ENCODE measurements at places on chromosomes 2 and 18.

DNA sequence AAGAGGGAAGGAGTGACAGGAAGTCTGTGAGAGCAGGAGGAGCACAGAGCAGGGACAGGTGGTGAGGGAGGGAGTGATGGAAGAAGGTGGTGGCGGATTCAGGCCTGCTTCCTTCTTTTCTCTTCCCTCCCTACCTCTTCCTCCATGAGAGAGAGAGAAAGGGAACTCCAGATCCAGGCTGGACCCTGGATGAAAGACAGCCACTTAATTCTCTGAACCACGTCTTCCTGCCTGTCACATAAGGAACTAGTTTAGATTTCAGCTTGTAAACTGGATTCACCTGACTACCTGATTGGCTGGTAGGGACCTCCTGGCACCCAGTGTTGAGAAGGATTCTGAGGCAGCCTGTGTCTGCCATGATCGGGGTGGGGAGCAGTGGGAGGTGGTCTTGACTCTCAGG lies 48.9 kb downstream of the PAX8 start:
- no peak for DNase-seq

DNA sequence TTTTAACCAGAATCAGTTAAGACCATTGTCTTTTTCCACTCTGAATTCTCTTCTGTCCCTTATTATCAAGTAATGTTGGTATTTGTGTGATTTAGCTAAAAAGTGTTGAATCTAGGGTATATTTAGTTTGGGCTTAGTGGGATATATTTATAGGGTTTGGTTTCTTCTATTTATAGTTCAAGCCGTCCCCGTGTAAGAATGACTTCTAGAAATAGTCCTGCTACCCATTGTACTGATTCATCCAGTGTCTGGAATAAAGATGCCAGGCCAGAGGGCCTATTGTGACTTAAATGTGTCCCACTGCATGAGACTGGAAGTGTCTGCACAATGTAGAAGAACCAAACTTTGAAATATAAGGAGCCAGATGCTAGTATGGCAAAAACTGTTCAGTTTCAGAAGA lies 364.8 kb downstream of the TNS1 start:
- no peak for DNase-seq

DNA sequence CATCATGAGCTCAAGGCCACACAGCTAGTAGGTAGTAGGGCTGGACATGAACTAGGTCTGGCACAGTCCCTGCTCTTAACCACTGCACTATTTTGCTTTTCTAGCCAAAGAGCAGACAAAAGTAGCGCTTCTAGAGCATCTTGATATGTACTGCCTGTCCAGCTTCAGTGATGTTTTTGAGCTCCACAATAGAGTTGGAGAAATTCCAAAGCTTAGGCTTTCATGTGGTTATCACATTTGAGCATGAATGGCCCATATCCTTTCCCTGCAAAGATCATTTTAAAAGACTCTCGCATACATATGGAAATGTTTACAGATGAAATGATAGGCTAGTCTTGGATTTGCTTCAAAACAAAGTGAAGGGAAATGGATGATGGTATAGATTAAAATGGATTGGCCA lies 128.7 kb downstream of the MAP3K20 start:
- DNase-seq = no peak

DNA sequence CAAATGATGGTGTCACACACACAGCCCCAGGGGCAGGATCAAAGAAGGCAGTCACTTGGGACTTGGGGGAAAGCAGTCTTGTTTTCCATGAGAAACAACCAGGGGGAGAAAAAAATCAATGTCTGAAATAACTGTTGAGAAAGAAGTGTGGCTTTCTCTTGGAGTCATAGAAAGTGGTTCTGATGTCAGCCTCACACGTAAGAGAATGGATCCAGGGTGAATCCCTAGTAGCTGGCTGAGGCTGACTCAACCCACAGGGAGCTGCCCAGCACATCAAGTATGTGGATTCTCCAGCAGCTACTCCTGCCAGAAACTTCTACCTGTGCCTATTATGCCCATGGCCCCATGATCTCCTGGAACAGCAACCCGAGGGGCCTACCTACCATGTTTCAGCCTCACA lies 33.6 kb upstream of the ZBTB7C start:
- DNase-seq = no peak

DNA sequence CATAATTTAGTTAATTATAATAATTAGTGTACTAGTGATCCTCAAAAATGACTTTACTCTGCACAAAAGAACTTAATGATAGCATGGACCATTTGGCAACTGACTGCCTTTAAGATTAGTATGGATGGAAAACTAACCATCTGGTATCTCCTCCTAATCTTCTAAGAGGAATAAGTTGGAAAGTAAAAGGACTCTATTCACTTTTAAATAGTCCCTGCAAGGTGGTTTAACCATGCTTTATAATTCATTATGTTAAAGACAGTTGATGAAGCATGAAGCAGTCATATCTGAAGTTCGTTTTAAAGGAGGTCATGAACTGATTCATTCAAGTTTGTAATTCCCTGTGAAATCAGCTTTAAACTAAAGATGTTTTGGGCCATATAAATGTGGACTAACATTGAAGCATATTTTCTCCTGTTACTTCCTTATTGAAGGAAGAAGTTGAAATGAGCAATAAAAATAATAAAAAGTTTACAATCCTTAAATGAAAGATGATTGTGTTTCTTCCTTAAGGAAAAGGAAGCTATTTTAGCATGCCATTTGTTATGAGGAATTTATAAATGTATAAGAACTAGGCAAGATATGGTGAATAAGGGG lies 446.0 kb downstream of the XIRP2 start:
- no peak for DNase-seq
